ENCODE measurements at places on chromosomes 6 and 20.

- no peak for DNase-seq
These were observed 32.9 kb upstream of the ZBTB24 start for GRCh38 chr6:109515781-109516409.

- DNase-seq = peak; percentile 44
These were observed 33.3 kb upstream of the PRSS16 start for GRCh38 chr6:27214126-27214601.

- no peak for DNase-seq
These were observed 260.0 kb downstream of the MMUT start for GRCh38 chr6:49202924-49203536.

DNA sequence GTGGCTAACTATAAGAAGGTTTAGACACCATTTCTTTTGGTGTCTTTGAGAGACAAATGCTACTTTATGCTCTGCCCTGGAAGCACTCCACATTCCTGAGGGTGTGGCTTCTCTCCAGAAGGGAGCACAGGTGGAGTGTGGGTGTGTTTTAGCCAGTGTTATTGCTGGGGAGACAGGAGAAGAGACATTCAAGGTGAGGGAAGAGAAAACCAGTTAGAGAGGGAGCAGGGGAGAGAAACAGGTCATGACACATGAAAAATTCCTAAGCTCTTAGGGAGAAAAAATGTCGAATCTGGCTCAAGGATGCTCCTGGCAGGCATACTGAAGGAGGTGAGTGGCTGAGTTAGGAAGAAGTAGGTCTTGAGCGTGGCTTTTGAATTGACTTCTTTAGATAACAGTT, 292.8 kb downstream of the CLIC5 start:
- no peak for DNase-seq

DNA sequence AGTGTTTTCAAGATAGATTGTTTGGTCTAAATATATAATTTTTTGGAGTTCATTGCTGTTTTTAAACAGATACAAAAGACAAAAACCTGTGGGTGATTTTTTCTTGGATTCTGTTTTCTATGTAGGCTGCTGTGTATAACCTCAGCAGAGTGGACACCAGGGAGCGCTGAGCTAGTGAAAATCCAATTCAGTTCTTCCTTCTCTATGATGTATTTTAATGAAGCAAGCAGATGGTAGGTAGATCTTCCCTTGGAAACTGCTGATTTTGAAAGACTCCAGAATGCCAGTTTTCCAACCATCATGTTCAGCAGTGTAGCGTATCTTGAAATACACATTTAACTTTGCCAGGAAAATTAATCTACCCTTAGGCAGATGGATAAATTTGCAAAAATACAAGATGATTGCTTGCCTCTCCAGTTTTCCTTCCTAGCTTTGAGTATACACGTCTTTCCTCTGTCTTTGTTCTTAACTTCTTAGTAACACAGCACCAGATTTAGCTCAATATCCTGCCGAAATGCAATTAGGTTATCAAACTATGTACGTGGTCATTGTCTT, 178.0 kb downstream of the PHF3 start:
- DNase-seq = no peak

- no peak for DNase-seq
These were observed 356.6 kb upstream of the SULF2 start for GRCh38 chr20:48141660-48142515.

DNA sequence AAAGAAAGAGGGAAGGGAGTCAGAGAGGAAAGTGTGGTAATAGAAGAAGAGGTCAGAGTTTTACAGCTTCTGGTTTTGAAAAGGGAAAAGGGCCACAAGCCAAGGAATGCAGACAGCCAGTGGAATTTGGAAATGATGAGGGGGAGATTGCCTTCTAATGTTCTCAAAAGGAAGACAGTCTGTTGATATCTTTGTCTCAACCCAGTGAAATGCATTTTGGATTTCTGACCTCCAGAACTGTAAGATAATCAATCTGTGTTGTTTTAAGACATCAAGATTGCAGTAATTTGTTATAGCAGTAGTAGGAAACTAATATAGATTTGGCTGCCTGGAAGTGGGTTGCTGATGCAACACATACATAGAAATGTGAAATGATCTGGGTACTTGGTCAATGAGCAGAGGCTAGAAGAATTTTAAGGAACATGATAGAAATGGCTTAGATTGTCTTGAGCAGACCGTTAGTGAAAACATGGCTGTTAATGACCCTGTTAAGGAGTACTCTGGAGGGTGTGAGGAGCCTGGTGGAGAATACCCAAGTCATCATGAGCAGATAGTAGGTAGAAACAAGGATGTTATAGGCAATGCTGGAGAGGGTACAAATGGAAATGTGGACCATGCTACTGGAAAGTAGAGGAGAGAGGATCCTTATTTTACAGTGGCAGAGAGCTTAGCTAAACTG, 255.8 kb upstream of the RAB32 start:
- no peak for DNase-seq

- no peak for DNase-seq
These were observed 131.0 kb upstream of the BMP2 start for GRCh38 chr20:6636209-6637159.

DNA sequence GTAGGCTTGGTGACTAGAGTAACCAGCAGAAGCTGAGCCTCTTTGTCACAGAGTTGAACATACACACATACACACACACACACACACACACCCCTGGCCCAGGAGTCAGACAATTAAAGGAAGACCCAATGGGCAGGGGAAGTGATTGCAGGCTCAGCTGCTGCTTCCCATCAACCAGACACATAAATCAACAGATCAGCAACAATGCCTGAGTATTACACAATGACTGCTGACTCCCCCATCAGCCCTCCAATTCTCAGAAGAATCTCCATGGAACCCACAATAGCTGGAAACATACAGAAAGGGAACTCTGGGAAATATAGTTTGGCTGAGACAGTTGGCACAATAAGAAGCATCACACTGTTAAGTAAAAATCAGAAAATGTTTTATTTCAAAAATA, 270.4 kb upstream of the PLCB4 start:
- DNase-seq = no peak

- DNase-seq = no peak
These were observed 134.6 kb downstream of the SOBP start for GRCh38 chr6:107624541-107624940.

GRCh38 chr6:14165091-14165490, 47.5 kb downstream of the CD83 start:
- DNase-seq = no peak

DNA sequence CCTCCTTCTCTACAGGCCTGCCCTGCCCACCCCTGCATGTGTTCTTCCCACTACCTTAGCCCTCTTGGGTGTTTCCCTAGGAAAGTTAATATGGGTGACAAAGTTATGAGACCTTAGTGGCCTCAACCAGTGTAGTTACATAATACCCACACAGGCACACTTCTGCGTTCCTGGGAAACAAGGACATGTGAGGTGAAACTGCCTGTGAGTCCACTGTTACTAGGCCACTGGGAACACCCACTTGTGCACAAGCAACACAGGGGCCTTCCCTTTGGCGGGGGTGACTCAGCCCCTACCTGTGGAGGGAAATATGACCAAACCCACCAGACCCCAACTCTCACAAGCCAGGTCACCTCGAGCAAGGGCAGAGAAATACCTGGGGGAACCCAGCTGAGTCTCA, 12.8 kb downstream of the PI16 start:
- DNase-seq = no peak

DNA sequence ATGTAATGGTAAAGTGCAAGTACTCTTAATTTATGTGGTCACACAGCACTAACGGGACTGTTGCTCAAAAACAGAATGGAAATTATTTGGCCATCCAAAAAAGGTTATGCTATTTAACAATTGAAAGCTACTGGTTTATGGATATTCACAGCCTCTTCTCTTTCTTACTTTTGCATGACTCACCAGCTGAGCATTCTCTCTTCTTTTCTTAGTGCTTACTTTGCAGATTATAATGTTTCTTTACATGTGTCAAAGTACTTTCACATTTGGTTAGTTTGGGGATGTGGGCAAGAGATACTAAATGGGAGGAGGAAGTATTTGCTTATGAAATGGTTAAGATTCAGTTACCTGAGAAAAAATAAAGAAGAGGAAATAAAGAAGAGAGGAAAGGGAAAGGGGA, 610.5 kb downstream of the HTR1B start:
- no peak for DNase-seq

DNA sequence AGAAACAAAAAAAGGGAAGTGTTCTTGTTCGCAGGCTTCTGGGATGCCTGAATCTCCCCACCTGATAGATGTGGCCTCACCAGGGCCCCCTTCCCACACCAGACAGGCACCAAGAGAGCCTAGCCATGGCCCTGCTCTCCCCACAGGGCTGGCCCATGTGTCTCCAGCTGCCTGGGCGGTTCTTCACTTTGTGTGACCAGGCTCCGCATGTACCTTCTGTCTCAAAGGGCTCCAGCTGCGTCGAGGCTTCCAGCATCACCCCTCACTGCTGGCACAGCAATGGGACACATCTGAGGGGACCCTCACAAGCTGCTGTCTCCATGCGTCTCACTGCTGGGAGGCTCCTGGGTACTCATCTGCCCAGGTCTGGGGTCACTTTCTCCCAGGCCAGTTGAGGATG, 362.9 kb downstream of the ZFAND3 start:
- DNase-seq = peak; percentile 9

DNA sequence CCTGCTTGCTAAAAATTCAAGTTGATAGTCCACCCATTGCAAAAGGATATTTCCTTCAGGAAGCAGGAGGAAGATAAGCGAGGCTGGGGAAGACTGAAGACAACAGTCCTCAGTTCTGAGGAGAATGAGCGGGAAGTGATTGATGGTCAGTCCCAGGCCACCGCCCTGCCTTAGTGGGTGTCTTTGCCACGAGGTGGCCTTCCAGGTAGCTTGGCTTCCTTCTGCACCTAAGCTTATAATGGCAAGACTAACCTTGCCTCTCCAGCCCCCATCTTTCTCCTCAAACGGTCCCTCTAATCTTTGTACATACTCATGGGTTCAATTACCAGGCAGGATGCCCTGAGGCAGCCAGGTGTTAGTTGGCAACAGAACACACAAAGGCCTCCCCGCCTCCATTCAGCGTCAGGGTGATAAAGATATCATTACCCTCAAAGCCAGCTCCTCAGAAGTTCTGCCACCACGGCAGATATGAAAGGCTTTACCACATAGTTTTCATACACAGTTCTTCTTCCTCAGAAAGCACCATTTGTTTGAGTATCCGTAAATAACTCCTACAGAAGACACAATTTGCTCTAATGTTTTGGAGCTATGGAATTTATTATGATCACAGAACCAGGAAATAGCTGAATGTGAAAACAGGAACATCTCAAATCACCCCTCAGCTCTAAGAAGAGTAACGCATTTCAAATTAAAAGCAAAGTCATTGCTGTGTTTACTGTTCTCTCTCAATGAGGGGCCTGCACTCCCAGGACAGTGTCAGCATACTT, 249.4 kb downstream of the ATXN1 start:
- no peak for DNase-seq

- DNase-seq = no peak
These were observed 26.9 kb downstream of the FIG4 start for GRCh38 chr6:109717971-109718370.

- DNase-seq = no peak
These were observed 112.3 kb upstream of the MARCKS start for GRCh38 chr6:113744861-113745260.

- DNase-seq = no peak
These were observed 181.9 kb upstream of the CCN2 start for GRCh38 chr6:132132924-132133639.

DNA sequence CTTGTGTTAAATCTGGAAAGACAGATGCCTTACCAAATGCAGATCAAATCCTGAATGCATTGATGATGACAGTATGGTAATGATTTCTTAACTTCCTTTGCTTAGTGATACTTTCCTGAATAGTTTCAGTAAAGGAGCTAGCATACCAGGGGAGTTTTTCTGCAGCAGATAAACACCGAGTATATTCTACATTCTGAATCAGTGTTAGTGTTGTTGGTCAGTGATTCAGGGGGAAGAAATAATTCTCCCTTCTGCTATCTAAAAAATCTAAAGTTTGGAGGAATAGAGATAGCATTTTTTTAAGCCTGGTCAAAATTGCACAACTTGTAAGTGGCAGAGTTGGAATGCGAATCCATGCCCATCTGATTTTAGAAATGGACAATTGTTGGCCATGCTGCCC, 512.2 kb upstream of the MARCKS start:
- no peak for DNase-seq

DNA sequence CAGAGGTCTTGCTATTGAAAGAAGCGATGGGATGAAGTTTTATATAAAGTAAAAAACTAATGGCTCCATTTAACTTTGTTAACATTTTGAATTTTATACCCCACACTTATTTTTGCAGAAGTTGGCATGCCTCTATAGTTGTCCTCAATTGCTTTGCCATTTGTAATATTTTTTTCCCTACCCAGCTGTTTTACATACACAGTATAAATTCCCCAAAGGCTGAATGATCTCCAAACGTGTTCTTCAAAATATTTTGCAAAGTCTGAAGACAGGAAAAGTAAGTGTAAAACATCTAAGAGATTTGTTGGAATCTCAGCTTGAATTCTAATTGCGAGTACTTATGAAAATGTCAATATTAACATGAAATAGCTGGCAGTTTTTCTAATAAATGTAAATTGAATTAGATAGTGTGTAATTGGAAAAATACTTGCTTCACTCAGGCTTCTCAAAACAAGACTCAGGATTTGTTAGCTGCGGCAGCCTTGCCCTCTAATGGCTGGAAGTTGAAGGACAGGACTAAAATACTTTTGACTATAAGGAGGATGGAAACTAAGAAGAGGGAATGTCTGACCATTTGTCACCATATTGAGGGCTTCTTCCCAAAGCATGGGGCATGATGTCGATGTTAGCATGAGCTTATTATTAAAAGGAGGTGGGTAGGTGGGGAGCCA, 226.8 kb downstream of the UST start:
- no peak for DNase-seq

DNA sequence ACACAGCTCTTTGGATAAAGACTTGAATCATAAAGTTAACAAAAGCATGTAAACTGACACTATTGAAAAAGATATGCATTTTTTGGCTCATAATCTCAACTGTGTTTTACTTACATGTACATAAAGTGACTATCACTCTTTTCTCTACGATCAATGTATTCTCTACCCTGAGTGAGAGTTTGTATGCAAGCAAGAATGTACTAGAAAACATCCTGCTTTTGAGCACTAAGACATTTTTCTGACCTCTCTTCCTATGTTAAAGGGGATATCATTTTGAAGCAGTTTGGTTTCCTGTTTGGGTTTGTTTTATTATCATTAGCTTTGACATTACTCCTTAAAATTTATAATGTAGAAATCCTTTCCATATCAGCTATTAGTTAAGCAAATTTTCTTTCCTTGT, 910.8 kb downstream of the C6orf118 start:
- no peak for DNase-seq

GRCh38 chr20:25178563-25179438, 16.7 kb upstream of the ENTPD6 start:
- DNase-seq = no peak

GRCh38 chr6:15435468-15435867, 189.6 kb downstream of the JARID2 start:
- no peak for DNase-seq

GRCh38 chr6:167644412-167645132, 182.1 kb upstream of the AFDN start:
- no peak for DNase-seq

- no peak for DNase-seq
These were observed 56.7 kb downstream of the SLC22A1 start for GRCh38 chr6:160178271-160178670.

All from WTC11 (cell line).